ENCODE measurements at places on chromosomes 7 and 10.

- DNase-seq = no peak
Observed at GRCh38 chr7:129134356-129134987, 10.0 kb upstream of the TSPAN33 start.

DNA sequence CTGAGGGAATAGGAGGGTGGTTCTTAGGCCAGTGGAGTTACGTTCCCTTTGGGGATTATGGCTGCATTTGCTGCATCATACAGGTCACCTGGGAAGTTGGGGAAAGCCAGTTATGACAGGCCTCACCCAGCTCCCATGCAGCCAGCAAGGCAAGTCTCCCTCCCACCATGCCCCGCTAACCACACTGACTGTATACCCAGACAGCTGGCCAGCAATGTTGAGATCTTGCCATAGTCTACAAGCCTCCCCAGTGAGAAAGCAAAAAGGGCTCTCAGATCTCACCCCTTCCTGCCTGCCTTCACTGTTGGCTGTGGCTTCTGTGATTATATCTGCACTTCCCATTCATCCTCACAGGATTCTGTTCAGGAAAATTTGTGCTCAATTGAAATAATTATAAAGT lies 133.3 kb upstream of the HGF start:
- no peak for DNase-seq

- DNase-seq = no peak
Observed at GRCh38 chr7:32943252-32944030, 13.8 kb upstream of the FKBP9 start.

DNA sequence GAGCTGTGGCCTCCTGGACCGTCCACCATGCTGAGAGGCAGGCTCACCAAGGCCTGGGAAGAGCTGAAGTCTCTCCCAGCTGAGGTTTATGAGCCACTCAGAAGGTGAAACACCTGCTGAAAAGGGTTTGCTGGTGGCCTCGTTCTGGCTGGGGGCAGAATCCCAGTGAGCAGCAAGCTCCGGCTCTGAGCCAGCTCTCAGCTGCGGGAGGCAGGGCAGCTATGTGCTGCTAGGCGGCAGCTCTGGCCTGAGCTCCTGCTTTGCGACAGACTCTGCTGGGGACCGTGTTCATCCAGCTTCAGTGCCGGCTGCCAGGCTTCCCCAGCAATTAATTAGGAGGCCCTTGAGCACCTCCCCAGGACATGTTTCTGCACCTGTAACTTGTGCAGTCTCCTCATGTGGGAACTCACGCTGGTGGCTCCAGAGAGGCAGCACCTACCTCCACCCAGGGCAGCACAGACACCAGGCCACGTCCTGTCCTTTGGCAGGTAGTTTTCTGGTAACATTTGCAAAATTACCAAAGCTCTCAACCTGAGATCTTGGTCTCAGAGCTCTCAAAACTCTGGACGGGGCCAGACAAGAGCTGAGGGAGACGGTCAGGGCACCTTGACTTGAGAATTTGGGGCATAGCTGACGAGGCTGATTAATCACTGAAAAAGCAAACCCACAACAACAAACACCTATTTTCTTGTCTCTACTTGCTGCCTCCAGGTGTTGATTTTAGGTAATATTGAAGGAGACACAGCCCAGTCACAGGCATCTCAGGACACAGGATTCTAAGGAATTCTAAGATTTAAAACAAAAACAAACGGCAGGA lies 185.0 kb downstream of the TCERG1L start:
- no peak for DNase-seq

DNA sequence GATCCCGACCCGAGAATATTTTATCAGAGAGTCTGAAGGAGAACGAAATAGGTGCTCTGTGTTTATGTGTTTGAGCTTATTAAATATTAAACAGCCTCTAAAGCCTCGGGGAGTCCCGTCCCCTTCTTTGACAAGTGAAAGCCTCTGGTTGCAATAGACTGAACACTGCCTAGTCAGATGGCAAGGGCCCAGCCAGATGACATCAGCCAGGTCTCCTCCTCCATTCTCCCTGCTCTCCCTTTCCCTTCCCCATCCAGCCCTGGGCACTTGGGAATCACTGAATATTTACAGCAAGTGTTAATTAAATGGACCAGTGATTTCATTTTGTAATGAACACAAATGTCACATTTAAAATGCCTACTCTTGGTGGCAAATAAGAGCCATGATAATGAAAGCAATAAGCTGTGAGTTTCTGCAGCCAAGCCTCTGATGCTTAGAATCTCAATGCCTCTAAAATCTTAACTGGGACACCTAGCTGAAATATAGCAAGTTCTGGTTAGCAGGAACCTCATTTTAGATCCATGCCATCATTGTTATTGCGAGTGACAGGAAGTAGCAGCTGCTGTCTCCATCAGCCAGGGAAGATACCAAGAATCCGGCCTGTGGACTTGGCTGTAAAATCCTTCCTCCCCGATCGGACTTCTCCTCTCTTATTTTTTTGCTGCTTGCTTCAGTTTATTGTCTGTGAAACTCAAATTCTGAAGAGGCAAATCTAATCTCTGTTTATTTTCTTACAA lies 202.1 kb downstream of the PRPF18 start:
- peak; percentile 24 for DNase-seq

- DNase-seq = no peak
Observed at GRCh38 chr7:26013551-26014083, 138.4 kb upstream of the NFE2L3 start.

DNA sequence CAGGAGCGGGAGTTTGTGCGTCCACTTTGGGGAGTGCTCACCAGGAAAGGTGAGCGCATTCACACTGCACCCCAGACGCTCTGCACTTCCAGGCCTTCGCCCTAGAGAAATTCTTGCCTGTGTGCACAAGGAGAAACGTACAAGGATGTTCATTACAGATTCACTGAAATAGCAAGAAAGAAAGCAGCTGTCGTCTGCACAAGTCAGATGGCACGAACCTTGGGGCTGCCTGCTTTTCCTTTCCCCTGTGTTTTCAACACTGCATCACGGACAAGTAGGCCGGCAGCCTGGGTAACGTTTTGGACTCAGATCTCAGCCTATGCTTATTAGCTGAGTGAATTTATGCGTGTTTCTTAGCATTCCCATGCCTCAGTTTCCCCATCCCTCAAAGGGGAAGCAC lies 546.8 kb upstream of the FOXK1 start:
- no peak for DNase-seq

DNA sequence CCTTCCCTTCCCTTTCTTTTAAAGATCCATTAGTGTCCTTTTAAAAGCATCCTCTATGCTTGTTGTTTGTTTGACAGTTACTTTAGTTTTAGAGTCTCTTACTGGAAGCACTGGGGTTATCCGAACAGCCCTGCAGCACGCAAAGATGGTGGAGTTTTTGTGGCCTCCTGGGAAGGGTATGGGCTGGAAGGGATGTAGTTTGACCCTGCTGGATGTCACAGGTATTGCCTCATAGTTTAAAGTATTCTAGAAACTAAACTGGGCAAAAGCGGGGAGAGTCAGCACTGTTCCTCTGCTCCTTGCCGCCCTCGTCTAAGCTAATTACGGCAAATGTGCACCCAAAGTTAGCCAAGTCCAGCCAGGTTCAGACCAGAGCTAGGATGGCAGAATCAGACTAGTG lies 35.8 kb upstream of the GNAI1 start:
- no peak for DNase-seq

- no peak for DNase-seq
Observed at GRCh38 chr10:130418731-130419130, 282.5 kb downstream of the GLRX3 start.

DNA sequence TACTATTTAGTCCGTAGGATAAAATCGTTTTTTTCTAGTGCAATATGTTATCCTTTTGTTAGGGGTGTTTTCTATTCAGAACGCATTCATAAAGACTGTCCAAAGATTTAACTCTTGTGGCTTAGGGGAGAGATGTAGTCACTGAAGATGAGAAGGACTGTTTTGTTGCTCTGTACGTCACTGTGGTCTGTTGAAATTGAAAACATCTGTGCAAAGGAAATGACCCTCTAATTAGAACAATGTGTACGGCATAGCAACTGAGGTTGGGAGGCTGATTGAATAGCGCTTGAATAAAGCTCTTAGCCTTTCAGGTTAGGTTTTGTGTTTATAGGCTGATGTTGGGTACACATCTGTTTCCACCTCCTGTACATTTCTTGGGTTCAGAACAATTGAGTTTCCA lies 453.4 kb upstream of the AKR1E2 start:
- DNase-seq = no peak

DNA sequence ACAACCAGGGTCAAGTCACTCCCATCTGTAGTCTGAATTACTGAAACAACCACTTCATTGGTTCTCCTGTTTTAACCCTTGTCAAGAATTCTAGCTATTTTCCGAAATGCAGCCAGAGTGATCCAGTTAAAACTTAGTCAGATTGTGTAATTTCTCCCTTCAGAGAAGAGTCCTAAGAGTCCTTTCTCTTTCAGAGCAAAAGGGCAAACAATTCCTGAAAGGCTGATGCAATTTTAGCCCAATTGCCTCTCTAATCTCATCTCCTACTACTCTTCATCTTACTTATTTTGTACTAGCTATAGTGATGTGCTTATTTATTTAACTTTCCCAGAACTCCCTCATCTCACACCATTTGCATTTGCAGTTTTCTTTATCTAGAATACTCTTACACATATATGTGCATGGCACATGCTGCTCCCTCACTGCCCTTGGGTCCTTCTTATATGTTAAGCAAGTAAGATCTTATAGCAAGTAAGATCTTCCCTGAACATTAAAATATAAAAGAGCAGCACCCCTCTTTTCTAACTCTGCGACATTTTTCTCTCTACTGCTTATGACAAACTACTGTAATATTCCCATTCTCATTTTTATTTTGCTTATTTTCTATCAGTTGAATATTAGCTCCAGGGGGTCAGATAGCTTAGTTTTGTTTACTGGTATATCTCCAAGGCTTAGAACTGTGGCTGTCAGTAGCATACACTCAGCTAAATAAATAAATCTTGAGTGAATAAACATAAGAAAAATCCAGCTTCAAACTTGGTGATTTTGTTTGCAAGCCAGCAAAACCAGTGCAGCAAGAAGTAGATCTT lies 44.6 kb downstream of the HGF start:
- DNase-seq = no peak

- no peak for DNase-seq
Observed at GRCh38 chr7:55108818-55109217, 90.0 kb downstream of the EGFR start.

- no peak for DNase-seq
Observed at GRCh38 chr7:19327018-19327417, 181.8 kb upstream of the FERD3L start.

- DNase-seq = no peak
Observed at GRCh38 chr10:36391405-36391804, 734.0 kb upstream of the ANKRD30A start.

DNA sequence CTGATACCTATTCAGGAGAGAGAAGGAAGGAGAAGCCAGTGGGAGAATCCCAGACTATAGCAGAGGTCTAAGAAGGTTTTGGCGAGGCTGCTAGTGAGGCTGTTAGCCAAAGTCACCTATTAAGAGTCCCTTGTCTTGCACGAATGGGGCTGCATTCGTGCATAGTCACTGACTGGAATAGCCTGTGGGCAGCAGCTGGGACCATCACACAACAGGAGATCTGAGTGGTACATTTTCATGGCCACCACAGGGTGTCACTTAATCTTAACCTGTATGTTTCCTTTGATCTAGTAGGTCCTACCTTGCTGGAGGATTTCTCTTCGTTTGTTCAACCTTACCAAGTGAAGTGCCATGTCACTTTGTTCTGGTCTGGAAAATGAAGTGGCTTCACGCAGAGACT lies 319.9 kb downstream of the BMPER start:
- DNase-seq = no peak

- no peak for DNase-seq
Observed at GRCh38 chr10:75809003-75809402, 377.6 kb downstream of the LRMDA start.

Data from CD4-positive, alpha-beta T cell treated with Interleukin-1 beta for 1 hour (primary cell).